Astrocyte of the cerebellum (primary cell): ENCODE measurements at places on chromosomes 7 and 10.

GRCh38 chr10:101132636-101133473, 1.8 kb downstream of the TLX1 start:
- DNase-seq: no peak

- peak; percentile 18 for DNase-seq
Measured at GRCh38 chr7:74178632-74179031, 4.5 kb downstream of the EIF4H start.

- DNase-seq: no peak
Measured at GRCh38 chr7:43509906-43510305, 73.0 kb upstream of the STK17A start.

- peak; percentile 84 for DNase-seq
Measured at GRCh38 chr7:24819916-24820689, 62.8 kb upstream of the GSDME start.

DNA sequence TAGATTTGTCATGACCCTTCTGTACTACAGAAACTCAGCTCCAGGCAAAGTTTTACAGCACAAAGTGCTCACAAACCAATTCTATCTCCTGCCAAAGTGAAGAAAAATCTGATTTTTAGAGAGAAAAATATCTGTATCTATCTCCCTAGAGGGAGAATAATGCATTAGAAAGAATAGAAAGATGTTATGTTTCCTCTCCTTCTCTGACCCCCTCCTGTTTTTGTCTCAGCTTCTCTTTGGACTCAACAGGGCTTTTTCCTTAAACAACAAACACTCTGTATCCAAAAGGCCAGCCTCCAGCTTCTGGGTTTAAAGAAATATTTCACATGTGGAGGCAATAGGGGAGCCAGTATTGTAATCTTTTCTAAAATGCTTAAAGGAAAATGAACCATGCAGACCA, 627.4 kb downstream of the REEP3 start:
- DNase-seq: no peak
